Activated CD8-positive, alpha-beta memory T cell treated with anti-CD3 and anti-CD28 coated beads for 4 hours (primary cell): ENCODE measurements at places on chromosomes 2 and 18.

DNA sequence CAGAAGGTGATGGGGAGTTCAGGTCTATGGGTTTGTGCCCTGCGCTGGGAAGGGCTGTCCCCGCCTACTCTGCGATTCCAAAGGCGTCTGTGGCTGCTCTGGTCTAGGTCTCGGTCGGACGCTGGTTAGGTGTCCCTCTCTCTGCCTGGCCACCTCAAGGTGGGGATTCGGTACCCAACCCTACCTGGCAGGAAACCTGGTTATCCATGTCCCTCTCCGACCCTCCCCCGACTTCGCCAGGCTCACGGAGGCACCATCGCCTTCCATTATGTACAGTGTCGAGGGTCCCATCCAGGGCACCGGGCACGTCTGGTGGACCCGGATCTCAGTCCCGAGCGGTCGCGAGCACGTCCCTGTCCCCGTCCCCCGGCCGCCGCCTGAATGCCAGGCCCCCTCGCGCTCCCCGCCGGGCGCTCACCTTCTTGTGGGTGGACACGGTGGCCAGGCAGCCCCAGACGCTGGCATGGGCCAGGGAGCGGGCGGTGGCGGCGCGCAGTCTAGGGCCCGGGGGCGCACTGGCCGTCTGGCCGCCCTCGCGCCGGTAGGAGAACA lies 628 bp downstream of the CREG2 start:
- DNase-seq: no peak

DNA sequence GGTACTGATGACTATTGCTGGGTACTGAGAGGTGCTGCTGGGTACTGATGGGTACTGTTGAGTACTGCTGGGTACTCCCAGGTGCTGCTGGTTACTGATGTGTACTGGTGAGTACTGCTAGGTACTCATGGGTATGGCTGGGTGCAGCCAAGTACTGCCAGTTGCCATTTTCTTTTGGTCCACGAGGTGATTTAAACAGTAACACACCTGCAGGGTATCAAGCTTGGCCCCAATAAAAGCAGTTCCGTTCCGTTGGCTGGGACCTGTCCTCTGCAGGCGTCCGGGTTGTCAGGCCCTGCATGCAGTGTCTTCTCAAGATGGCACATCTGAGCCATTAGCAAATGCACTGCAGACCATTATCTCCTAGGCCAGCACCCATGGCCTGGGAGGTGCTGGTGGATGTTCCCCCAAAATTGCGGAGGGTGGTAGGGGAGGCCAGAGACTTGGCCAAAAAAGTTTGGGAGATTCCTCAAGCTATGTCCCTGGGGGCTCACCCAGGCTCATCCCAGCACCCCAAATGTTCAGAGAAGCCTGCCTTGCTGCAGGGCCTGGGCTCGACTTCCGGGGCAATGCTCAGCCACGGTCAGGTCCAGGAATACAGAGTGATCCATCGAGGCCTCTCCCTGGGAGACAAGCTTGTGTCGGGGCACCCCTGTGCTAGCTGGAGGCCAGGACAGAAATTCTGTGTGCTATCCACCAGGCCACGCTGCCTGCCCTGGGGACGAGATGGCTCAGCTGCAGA lies 165.2 kb downstream of the TWIST2 start:
- DNase-seq: no peak

DNA sequence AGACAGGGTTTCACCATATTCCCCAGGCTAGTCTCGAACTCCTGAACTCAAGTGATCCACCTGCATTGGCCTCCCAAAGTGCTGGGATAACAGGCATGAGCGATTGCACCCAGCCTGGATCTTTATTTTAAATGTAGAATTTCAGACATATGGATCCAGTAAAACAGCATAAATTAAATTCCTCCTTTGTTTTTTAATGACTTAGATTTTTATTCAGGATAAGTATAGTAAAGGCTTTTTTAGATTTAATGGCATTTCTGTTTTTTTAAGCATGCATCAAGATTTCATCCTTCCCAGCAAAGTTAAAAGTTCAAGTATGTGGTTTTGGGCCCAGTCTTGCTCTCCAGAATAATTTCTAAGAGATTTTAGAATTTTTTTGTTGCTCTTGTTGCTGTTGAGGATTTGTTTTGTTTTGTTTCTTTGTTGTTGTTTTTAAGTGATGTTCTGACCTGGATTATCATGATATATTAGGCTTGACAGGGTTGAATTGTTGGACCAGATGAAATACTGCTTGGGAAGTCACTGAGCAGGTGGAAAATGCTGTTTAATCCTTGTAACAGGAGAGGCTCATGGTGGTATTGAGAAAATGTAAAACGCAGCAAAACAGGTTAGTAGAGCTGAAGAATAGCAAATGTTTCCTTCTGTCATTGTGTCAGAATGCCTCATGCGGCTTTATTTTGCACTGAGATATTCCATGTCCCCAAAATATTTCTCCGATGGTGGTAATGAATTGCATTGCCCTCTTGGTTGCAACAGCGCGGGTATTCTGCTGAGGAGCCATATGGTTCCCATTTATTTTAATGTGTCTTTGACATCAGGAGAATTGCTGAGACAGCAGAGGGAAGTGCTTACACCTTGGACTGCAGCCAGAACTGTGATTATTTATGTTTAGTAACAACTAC lies 147.9 kb downstream of the GALNT3 start:
- no peak for DNase-seq

DNA sequence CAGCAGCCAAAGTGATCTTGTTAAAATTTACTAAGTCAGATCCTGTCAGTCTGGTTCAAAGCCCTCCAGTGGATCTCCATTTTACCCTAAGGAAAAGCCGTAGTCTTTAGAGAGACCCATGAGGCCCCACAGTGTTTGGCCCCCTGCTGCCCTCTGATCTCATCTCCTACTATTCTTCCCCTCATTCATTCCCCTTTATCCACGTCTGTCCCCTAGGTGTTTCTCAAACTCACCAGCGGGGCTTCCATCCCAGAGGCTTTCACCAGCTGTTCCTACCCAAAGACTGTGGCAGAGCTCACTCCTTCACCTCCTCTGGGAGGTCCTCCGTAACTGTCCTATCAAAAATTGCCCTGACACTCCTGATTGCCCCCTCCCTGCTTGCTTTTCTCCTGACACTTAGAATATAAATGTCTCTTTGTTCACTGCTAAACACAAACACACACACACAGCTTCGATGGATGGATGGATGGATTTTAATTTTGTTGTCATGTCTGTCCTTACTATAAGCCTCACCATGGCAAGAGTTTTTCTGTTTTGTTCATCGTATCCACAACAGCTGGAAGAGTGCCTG lies 26.1 kb downstream of the LIMS1 start:
- no peak for DNase-seq

DNA sequence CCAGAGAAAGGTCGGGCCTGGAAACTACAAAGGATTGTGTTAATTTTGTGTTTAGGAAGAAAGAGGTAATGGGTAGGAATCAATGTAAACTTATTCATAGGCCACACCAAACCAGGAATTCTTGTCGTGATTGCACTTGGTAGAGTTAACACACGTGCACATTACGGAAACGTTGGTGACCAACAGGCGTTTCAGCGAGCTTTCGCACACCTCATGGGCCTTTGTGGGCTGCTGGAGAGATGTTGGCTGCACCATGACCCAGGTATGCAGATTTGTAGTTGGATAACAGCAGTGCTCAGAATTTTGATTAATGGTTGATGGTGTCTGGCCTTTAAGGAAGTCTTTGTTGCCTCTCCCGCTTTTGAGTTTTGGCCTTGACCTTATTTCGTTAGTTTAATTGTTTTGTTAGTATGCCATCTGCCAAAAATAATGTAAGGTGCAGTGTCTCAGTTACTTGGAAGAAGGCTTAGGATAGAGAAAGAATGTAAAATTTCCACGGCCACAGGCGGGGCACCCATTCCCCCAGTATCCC lies 1.9 kb downstream of the ZNF236 start:
- DNase-seq: no peak

DNA sequence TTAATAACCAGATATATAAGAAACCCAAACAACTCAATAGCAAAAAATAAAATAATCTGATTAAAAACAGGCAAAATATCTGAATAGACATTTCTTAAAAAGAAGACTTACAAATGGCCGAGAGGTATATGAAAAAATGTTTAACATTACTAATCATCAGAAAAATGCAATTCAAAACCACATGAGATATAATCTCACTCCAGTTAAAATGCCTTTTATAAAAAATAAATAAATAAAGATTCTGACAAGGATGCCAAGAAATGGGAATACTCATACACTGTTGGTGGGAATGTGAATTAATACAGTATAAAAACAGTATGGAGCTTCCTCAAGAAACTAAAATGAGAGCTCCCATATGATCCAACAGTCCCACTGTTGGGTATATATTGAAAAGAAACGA lies 33.9 kb upstream of the BMP10 start:
- no peak for DNase-seq

DNA sequence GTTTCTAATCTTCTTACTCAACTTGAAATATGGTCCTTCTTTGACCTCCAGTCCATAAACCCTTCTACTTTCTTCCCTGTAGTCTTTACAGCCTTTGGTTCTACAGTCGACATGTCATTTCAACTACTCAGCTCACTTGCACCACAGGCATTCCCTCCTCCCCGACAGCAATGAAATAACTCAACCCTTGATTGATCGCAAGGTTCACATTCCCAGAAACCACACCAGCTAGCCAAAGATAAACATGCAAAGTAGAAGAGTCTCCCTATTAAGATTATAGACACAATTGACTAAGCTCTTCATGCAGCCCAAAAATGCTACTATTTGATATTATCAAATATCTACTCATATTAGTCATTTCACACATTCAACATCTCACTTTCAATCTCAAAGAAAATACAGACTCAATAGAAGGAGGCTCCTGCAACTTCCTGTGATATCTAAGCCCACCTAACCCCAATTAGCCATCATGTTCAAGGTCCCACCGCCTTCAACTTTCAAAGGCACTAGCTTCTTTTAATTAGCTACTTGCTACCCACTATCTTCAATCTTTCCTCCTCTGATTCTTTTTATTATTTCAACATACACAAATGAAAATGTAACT lies 50.8 kb downstream of the RTTN start:
- DNase-seq: no peak

- no peak for DNase-seq
Measured at GRCh38 chr2:10135296-10136089, 13.0 kb downstream of the RRM2 start.

DNA sequence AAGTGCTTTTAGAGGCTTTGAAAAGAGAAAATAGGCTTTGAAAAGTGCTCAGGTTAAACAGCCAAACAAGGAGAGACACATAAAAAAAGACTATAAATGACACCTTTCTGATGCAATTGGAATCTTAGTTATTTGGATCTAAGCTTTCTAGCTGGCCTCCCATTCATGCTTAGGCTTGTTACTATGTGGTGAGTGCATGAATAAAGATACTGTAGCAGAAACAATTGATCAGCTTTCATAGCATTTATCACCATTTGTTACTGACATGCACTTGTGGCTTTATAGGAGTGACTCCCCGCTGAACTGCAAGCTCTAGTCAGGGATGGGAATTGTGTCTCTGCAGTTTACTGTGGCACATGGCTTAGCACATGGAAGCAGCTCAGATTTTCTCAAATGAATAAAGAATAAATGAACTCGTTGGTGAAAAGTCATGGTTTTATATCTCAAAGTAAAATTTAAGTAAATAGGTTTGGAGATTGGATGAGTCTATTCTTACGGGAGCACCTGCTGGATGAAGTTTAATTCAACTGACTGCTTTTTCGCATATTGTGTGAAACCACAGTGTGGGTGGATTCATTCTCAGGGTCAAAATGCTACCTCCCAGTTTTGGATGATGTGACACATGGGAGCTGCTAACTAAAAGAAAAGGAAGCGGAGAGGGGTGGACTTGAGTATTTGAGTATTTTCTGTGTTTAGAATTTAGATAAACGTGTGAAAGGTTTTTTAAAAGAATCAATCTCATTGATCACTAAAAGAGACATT lies 91.1 kb upstream of the NOL4 start:
- no peak for DNase-seq

GRCh38 chr2:149020432-149020851 lies 18.1 kb upstream of the LYPD6B start:
- no peak for DNase-seq

DNA sequence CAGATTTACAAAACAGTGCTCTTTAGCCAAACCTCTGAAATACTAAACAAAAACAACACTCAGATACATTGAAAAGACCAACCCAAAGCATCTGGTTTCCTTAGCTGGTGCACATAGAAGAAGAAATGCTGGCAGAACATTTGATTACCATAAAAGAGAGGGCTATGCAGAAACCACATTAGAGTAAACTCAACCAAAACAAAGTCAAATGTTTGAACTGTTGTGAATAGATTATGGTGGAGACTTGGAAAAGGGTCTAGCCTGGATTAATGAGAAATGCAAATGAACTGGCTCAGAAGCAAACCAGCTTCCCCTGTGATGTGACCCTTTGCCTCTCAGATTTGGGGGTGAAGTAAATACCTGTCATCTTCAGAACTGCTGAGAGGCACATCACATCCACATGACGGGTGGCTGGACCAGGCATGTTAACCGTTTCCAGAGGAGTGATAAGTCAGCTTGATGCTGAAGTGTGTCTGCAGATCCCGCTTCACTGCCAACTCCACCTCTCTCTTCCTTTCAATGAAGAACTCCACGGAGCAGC lies 153.0 kb downstream of the NRP2 start:
- no peak for DNase-seq

- DNase-seq: no peak
Measured at GRCh38 chr18:58241877-58242276, 197.9 kb downstream of the NEDD4L start.

- DNase-seq: no peak
Measured at GRCh38 chr2:73076701-73077423, 5.3 kb upstream of the SFXN5 start.

DNA sequence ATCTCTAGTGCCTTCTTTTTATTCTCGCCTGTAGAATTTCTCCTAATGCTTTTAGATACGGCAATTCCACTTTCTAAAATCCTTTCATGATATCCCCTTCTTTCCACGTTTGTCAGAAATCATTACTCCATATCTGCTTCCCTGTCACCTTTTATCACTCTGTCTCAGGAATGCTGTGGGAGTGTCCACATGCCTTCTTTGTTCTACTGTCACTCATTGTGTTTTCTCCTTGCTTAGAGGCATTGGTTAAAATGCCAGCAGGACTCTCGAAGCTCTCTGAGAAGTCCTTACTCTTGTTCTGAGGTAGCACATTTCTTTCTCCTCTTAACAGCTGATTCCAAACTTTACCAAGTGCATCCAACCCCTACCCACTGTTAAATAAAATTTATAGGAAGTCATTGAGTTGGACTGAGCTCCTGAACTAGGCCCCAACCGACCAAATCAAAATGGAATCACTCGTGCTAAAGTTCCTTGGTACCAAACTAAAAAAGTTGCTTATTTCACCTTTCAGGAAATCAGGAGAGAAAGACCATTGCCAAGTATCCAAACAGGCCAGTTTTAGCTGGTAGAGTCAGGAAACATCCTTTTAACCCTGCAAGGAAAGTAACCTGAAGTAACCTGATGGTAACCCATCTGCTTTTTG lies 10.6 kb upstream of the GALNT5 start:
- no peak for DNase-seq

DNA sequence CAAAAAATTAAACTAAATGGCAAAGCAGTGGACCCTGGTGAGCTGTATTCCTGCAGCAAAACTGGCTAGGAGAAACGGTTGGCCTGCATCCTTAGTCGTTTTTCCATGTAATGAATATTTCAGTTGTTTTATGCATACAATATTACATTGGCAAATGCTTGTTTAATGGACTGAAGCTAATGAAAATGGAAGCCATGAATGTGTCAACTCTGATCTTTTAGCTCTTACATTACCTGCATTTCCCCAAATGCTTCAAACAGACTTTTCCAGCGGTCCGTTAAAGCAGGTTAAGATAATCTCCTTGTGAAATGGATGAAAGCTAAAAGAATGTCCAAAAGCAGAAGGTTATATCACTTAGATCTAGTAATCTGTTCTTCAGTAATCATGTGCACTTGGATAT lies 686.3 kb upstream of the SETBP1 start:
- no peak for DNase-seq

- DNase-seq: no peak
Measured at GRCh38 chr2:180656455-180656847, 324.0 kb upstream of the UBE2E3 start.

- no peak for DNase-seq
Measured at GRCh38 chr2:48954935-48955334, 199.4 kb downstream of the FSHR start.
